Keratinocyte (primary cell): ENCODE measurements at places on chromosomes 16 and 17.

- no peak for DNase-seq
Observed at GRCh38 chr16:89431158-89431584, 59.2 kb downstream of the ANKRD11 start.

- DNase-seq: no peak
Observed at GRCh38 chr16:22417019-22417418, 42.6 kb upstream of the CDR2 start.

DNA sequence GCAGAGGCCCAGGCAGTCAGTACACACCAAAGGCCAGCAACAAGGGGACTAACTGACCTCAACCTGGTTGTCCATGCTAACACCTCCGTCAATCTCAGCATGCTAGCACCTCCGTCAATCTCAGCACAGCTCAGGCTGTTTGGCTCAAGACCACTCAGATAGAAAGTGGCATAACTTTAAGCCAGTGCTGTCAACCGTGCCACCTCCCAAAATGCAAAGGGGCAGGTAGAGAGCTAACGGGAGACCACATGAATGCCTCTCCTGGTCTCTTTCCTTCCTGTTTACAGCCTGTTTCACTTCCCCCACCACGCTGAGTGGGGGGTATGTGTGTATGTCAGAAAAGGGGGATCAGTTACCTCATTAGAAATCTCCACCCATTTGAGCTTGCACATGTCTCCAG lies 3.3 kb downstream of the UBTF start:
- no peak for DNase-seq

- DNase-seq: no peak
Observed at GRCh38 chr16:12340151-12340733, 363.7 kb downstream of the SNX29 start.

GRCh38 chr17:1707107-1707506 lies 3.1 kb downstream of the TLCD2 start:
- no peak for DNase-seq
